ENCODE measurements at places on chromosomes 7 and 10. TPM values are rescaled to one million over a fixed set of nuclear protein-coding genes. Genes with fewer than 3 reads are reported as not detected.
A peak's percentile ranks its signal among the peaks of the same experiment; 100 is the strongest.

HMX3 gene
- total RNA-seq: not detected

DNA sequence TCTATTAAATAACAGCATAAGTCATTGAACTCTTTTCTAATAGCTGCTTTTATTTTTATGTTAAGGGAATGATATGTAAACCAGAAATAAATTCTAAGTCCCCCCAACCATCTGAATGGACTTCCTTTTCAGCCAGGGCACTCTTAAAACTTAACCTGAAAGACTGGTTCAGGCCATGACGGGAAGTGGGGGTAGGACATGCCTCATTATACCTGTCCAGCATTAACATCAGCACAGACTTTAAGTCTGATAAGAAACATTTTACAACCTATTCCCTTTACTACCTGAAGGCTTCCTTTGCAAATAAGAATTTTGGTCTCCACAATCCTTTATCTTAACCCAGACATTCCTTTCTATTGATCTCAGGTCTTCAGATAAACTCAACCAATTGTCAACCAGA lies 56.0 kb upstream of the CYP2C18 start:
- H3K27me3 ChIP-seq: no peaks in the 10 kb centered on the region
- DNase-seq: no peak
- no peak overlapping the region for H3K4me3 ChIP-seq
- H3K36me3 ChIP-seq: no peaks in the 10 kb centered on the region
- no peaks in the 10 kb centered on the region for H3K4me1 ChIP-seq

GRCh38 chr7:19235680-19236079 lies 90.5 kb upstream of the FERD3L start:
- no peaks in the 10 kb centered on the region for H3K27me3 ChIP-seq
- H3K36me3 ChIP-seq: no peaks in the 10 kb centered on the region
- no peak overlapping the region for H3K4me3 ChIP-seq
- no peak overlapping the region for H3K27ac ChIP-seq

DNA sequence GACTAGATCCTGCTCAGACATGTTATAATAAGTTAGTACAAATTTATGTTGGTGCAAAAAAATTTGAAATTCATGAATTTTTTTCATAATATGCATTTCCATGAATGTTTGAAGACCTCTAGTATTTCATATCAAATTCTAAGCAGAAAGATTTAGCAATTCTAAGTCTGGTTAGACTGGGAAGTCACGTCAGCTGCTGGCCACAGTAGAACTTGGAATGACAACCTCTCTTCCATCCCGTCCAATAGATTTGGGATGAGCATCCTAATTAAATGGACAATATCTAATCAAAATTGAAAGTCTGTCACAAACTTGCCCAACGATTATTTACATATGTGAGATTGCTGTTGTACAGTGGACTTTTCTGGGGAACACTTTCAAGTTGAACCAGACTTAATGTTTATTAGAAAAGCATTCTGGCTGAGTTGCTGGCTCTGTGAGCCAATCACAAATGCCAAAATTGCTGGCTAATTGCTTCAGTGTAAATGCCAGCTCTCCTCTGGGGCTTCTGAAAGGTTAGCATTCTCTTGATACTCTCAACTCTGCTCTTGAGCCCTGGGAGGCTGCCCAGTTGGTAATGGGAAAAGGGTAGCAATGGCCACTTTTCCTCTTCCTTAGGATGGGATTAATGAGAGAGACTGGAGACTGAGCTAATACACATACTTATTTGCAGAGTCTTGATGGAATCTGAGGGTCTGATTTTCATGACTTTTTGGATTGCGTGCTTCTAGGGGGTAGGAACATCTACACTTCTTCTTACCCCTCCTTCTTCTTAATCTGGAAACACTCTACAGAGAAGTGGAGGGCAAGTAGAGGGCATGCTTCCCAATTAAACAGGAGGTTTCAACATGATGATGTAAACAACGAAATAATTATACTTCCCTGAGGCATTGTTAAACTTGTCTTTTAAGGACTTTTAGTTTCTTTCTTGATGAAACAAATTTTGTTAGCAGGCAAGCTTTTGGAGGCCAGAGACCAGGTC lies 253.5 kb downstream of the BAMBI start:
- no peak overlapping the region for H3K27ac ChIP-seq
- H3K36me3 ChIP-seq: no peaks in the 10 kb centered on the region
- no peak for DNase-seq
- no peaks in the 10 kb centered on the region for H3K27me3 ChIP-seq
- no peaks in the 10 kb centered on the region for H3K4me1 ChIP-seq
- H3K4me3 ChIP-seq: no peak overlapping the region

DNA sequence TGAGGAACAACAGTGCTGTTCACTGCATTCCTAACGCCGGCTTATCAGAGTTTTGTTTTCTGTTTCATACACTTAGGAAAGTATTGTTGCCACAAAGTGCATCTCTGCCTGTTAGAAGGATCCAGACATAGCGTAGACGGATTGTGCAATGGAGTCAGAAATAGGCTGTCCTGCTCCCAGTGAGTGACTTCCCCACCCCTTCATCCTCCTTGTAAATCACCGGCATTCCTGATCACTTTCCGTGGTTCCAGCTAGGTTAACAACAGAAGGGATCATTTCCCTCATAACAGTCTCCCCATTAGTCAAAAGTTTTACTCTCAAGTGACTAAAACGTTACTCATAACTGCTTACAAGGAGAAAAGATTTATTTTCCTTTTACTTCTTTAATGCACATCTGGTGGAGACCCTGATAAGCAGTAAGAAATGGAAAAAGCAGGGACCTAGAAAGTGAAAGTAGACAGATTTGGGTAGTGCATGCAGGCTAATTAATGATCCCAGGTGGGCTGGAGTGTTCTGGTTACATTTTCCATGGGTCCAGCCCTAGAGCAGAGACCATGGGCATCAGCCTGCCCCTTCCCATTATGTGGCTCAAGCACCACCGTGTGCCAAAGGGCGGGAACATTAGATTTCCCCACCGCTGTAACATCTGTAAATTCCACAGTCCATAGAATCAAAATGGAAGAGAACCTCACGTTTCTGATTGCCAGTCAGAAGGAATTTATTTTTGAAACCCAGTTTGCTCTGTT lies 395.1 kb upstream of the GALNT17 start:
- H3K27ac ChIP-seq: no peak overlapping the region
- no peak for DNase-seq
- H3K4me1 ChIP-seq: no peaks in the 10 kb centered on the region
- no peak overlapping the region for H3K4me3 ChIP-seq

DNA sequence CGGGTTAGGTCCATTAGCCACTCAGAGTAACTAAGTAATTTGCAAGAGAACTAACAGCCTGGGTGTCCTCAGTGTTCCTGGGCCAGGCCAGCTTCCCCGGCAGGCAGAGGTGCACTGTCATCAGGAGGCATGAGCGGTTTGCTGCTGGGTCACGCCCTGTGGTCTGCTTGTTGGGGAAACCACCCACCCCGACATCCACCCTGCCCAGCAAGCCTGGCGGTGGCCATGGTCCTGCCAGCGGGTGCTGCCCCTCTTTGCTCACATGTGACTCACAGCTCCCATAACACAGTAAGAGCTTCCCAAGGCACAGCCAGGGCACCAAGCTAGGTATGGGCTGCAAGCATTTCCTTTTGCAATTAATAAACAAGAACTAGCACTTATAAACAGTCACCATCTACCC lies 75.9 kb downstream of the RGS10 start:
- H3K27me3 ChIP-seq: no peaks in the 10 kb centered on the region
- no peak overlapping the region for H3K4me3 ChIP-seq
- H3K27ac ChIP-seq: no peak overlapping the region
- DNase-seq: peak; percentile 31

- H3K36me3 ChIP-seq: no peaks in the 10 kb centered on the region
- H3K27ac ChIP-seq: no peak overlapping the region
- no peaks in the 10 kb centered on the region for H3K27me3 ChIP-seq
- H3K4me1 ChIP-seq: no peaks in the 10 kb centered on the region
- DNase-seq: no peak
- H3K4me3 ChIP-seq: no peak overlapping the region
These were observed 41.6 kb downstream of the UNCX start for GRCh38 chr7:1274121-1274875.

DNA sequence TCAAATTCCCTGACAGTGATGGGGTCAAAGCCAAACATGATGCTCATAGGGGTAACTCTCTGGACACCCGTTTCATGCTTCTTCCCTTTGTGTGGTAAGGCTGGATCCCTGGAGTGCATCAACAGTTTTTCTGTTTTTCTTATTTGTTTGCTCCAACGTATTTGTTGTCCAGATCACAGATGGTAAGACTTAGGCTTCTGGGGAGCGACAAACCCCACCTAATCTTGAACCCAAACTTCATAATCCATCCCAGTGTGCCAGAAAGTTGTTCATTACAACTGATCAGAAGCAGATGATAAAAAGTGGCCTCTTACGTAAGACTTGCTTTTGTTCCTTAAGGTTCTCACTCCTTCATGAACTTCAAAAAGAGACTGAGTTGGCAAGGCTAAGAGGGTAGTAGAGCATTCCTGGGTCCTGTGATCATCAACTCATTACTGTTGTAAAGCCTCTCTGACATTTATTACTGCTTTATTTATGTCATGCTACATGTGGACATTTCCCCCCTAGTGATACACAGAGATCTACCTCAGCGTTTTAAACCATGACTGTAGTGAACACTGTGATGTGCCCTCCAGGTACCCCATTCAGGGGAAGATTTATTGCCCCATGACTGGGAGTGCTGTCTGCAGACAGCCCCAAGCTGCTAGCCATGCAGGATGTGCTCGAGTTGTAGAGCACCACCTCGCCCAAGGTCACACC lies 125.6 kb downstream of the CCDC71L start:
- DNase-seq: no peak
- H3K27ac ChIP-seq: no peak overlapping the region
- H3K4me1 ChIP-seq: no peaks in the 10 kb centered on the region
- H3K4me3 ChIP-seq: no peak overlapping the region
- H3K27me3 ChIP-seq: no peaks in the 10 kb centered on the region

- DNase-seq: no peak
- no peak overlapping the region for H3K27ac ChIP-seq
- no peaks in the 10 kb centered on the region for H3K4me1 ChIP-seq
- H3K27me3 ChIP-seq: no peaks in the 10 kb centered on the region
- no peak overlapping the region for H3K4me3 ChIP-seq
These were observed 442.5 kb downstream of the XPNPEP1 start for GRCh38 chr10:109480836-109481235.

DNA sequence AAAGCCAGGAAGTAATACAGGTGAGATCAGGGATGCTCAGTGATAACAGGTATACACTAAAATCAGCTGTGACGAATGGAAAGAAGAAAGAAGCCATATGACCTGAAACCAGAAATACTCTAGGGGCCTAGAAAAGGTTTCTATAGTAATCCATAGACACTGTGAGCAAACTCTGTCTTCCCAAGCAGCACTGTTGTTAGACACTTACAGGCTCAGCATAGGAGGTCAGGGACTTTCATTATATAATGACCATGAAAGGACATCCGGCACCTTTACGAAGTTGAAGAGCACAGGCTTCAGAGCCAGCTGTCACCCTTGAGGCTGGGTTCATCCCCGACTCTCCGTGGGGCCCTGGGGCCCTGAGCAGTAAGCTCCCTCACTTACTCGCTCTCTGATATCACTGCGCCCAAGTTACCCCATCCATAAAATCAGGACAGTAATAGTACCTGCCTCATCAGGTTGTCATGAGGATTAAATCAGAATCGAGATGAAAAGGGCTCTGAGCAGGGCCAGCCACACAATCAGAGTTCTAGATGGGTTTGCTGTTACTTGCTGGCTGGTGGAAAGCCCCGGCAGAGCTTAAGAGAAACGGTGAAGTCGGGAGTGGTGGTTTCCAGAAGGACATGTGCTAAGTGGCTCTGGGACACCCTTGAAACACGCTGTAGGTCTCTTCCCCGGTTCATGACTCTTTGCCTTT lies 79.5 kb downstream of the ITIH5 start:
- no peak overlapping the region for H3K4me3 ChIP-seq
- no peaks in the 10 kb centered on the region for H3K27me3 ChIP-seq
- no peaks in the 10 kb centered on the region for H3K4me1 ChIP-seq
- no peak for DNase-seq
- H3K27ac ChIP-seq: no peak overlapping the region

ZNF248 gene
- 6.8 TPM for total RNA-seq

SAP25 gene
- total RNA-seq: 14.3 TPM

DNA sequence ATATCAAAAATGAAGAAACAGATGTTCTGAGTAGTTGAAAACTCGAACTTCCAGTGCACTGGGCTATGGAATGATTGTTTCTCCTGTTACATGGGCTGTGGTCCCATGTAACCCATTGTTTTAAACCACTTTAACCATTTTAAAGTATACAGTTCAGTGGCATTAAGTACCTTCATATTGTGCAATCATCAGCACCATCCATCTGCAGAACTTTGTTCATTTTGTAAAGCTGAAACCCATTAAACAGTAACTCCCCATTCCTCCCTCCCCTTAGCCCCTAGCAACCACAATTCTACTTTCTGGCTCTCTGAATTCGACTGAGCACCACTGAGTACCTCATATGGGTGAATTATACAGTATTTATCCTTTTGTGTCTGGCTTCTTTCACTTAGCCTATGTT lies 217.4 kb downstream of the LRMDA start:
- H3K4me1 ChIP-seq: no peaks in the 10 kb centered on the region
- no peak overlapping the region for H3K4me3 ChIP-seq
- H3K27ac ChIP-seq: no peak overlapping the region
- no peaks in the 10 kb centered on the region for H3K27me3 ChIP-seq
- DNase-seq: no peak

VPS37D gene
- not detected for total RNA-seq

COBL gene
- total RNA-seq: not detected

POLR2J2 gene
- total RNA-seq: 9.0 TPM

ZP3 gene
- 1.6 TPM for total RNA-seq

DNA sequence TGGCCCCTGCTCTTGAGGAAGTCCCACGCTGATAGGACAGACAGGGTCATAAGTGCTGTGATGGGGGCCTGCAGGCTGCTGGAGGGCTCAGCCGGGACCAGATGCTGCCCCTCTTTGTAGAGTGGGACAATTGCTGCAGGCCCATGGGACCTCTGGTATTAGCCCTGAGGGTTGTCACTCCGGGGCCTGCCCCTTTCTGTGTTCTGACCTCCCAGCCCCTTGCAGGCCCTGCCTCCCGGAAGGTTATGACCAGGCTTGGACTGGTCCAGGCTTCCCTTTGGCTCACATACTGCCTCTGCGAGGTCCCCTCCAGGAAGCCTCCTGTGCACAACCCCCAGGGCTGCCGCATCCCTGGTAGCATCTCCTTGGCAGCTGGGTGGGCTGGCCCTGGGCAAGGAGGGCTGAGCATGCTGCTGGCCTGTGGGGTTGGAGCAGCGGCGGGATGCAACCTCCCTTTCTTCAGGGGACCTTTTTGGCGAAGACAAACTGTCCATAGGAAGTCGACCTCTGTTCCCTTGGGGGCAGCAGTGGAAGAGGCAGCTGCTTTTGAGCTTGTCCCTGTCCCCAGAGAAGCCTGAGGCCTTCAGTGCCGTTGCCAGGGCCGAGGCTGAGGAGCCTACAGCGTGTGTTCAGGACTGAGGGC lies 8.8 kb downstream of the LIMK1 start:
- H3K36me3 ChIP-seq: no peaks in the 10 kb centered on the region
- H3K27ac ChIP-seq: no peak overlapping the region
- H3K4me3 ChIP-seq: no peak overlapping the region
- DNase-seq: no peak
- H3K4me1 ChIP-seq: peaks cover 26% of the 10 kb centered on the region
- no peaks in the 10 kb centered on the region for H3K27me3 ChIP-seq

EN2 gene
- not detected for total RNA-seq

GRCh38 chr10:132555648-132556575 lies 18.3 kb downstream of the INPP5A start:
- no peaks in the 10 kb centered on the region for H3K36me3 ChIP-seq
- no peak overlapping the region for H3K4me3 ChIP-seq
- H3K4me1 ChIP-seq: peaks cover 54% of the 10 kb centered on the region
- H3K27me3 ChIP-seq: no peaks in the 10 kb centered on the region
- no peak overlapping the region for H3K27ac ChIP-seq

- H3K27ac ChIP-seq: no peak overlapping the region
- H3K4me1 ChIP-seq: no peaks in the 10 kb centered on the region
These were observed 110.2 kb downstream of the COL13A1 start for GRCh38 chr10:69911613-69912528.

GPR37 gene
- not detected for total RNA-seq

CRYGN gene
- not detected for total RNA-seq

FFAR4 gene
- total RNA-seq: not detected

PBLD gene
- total RNA-seq: 1.2 TPM

Data from CD8-positive, alpha-beta memory T cell (primary cell).